ENCODE measurements at places on chromosomes 5 and 9. TPM values are rescaled to one million over a fixed set of nuclear protein-coding genes. Genes with fewer than 3 reads are reported as not detected.

The COL15A1 gene
- 12.5 TPM for total RNA-seq

The CCDC192 gene
- total RNA-seq, result not detected

The ACSL6 gene
- 32.9 TPM for total RNA-seq

The SPACA9 gene
- 2.8 TPM for total RNA-seq

The DAB2IP gene
- total RNA-seq, result 11.9 TPM

The BRINP1 gene
- total RNA-seq, result 51.3 TPM

The ACOT12 gene
- total RNA-seq, result 2.8 TPM

The TPPP gene
- 16.2 TPM for total RNA-seq

The INPP5E gene
- 11.5 TPM for total RNA-seq

The APBA1 gene
- 29.0 TPM for total RNA-seq

The BNC2 gene
- 1.6 TPM for total RNA-seq

The ANKS6 gene
- total RNA-seq, result 3.9 TPM

The NELFB gene
- 44.8 TPM for total RNA-seq

Data from occipital lobe (tissue), 3 donors.